Thoracic aorta (tissue), 2 donors: ENCODE measurements at places on chromosomes 16 and 17.

GRCh38 chr17:74059479-74060240 lies 143.8 kb upstream of the RPL38 start:
- no peak for DNase-seq

GRCh38 chr17:68301438-68301959 lies 10.2 kb downstream of the ARSG start:
- DNase-seq, result no peak

DNA sequence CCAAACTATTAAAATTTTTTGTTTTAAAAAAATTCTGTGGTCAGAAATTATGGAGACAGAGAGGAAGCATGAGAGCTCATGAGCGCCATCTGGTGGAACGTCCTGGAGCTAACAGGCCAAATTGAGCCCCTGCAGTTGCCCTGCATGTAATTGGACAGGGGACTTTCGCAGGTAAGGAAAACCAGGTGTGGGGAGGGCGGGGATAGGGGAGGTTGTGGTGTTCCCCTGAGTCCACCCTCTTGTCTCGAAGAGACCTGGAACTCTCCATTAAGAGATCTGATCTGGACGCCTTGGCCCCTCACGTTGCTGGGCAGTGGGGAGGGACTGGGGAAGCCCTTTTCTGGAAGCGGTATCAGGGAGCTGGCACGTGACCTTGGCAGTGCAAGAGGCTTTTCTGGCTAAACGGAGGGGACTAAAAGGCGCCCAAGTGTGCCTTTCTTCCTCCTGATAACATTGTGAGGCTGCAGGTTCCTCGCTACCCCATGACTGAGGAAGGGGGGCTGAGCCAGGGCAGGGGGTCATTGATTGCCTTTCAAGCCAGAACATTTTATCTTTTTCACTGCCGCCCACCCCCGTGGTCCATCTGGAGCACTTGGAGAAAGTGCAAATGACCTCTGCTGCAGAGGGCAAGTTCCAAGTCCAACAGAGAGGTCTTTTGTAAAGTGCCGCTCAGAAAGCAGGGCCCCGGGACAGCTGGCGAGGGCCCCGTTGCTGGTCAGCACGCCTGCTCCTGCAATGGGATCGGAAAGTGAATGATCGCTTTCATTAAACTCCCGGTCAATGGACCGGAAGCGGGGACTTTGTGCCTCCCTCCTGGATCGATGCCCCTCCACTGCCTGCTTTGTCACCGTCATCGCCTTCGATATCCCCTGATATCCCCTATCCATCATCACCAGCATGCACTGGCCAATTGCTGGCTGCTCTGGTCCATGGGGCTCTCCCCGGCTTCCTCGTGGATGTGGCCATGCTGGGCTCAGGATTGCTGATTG lies 18.4 kb downstream of the PDILT start:
- no peak for DNase-seq

DNA sequence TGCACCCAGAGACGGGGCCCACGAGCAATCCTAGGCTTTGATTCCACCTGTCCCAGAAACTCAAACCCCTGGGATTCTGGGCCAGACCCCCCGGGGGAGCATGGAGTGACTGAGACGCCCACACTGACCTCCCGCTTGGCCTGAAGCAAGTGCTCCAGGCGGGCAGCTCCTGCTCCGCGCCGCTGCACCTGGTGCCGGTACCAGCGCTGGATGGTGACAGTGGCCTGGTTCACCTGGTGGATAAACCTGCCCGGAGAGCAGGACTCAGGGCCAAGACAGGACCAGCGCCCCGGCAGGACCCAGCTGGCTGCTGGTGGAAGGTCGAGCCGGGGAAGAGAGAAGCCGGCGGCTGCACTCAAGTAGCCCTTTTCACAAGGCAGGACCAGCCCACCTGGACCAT lies 22.6 kb downstream of the CEP131 start:
- DNase-seq, result no peak

- no peak for DNase-seq
Observed at GRCh38 chr17:74185571-74186185, 17.8 kb upstream of the RPL38 start.

- DNase-seq, result no peak
Observed at GRCh38 chr16:71769222-71769621, 39.4 kb downstream of the AP1G1 start.

GRCh38 chr17:48052956-48053757 lies 5.0 kb downstream of the NFE2L1 start:
- peak; percentile 20 for DNase-seq

GRCh38 chr16:10522966-10523365 lies 57.4 kb downstream of the EMP2 start:
- DNase-seq, result no peak

- DNase-seq, result no peak
Observed at GRCh38 chr16:10906914-10907756, 30.1 kb downstream of the CIITA start.

GRCh38 chr16:26889740-26890139 lies 177.0 kb upstream of the C16orf82 start:
- DNase-seq, result no peak

GRCh38 chr17:71115669-71115972 lies 946.3 kb downstream of the KCNJ2 start:
- no peak for DNase-seq
